ENCODE measurements at places on chromosomes 16 and 17.

GRCh38 chr17:46157443-46158062, 35.7 kb downstream of the KANSL1 start:
- no peak for DNase-seq

DNA sequence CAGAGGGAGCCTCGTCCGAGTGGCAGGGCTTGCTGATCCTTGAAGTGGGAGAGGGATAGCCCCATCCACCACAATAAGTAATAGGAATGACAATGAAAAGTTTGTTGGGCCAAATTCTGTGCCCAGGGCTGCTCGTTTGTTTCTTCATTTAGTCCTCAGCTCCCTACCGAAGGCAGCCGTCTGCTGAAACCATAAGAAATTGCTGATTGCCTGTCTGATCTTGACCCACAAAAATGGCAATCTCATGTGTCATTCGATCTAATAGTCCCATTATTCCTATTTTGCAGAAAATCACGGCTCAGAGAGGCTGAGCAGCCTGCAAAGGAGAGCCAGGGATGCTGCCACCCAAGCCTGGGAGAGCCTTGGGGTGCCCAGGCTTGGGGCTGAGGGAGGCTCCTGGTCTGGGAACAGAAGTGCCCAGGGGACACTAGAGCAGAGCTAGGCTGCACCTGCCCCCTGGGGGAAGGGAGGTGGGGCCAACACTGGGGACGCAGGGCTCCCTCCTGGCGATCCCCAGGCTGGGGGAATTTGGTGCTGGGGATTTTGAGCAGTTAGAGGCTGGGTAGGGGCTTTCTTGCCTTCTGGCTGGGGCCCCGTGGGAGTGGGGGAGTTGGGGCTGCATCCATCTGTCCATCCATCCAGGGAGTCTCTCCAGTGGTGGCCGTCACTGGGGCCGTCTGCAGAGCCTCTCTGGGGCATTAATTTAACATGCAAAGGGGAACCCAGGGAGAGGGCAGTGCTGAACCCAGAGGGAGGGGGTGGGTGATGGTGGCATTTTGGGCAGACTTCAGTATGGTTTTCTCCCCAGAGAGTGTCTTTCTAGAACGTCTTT, 53.5 kb downstream of the SOCS1 start:
- no peak for DNase-seq

GRCh38 chr17:59832883-59833379, 59.8 kb downstream of the TUBD1 start:
- DNase-seq: no peak

DNA sequence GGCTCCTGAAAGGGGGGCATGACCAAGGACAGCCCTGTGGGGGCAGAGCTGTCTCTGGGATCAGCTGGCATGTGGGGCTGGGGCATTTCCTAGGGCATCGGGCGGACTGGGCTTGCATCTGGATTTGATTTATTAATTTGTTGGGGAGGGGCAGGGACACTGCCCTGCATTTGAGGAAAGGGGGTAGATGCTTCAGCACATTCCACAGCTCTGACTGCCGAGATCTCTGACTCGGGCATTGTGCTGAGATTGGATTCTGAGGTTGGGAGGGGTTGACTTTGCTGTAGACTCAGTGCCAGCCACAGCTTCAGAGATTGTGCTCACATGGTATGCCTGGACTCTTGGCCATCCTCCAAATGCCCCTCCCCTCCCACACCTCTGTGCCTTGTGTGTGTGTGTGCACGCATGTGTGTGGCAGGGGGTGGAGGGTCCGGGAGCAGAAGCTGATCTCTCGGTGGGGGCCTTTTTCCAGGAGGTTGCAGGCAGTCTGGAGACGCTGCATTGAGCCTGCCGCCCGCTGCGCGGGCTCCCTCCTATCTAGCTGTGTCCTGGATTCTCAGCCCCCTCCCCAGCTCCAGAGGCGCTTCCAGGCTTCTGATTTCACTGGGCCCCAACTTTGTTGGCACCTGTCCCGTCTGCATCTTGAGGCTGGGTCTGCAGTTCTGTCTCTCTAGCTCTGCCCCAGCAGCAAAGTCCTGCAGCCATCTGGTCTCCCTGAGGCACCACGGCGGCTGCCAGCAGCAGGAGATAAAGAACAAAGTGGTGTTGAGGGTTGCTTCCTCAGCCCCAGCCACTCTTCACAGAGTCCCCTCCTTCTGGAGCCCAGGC, 14.9 kb downstream of the IGFBP4 start:
- no peak for DNase-seq

GRCh38 chr16:12425134-12425941, 378.3 kb downstream of the CPPED1 start:
- DNase-seq: no peak

DNA sequence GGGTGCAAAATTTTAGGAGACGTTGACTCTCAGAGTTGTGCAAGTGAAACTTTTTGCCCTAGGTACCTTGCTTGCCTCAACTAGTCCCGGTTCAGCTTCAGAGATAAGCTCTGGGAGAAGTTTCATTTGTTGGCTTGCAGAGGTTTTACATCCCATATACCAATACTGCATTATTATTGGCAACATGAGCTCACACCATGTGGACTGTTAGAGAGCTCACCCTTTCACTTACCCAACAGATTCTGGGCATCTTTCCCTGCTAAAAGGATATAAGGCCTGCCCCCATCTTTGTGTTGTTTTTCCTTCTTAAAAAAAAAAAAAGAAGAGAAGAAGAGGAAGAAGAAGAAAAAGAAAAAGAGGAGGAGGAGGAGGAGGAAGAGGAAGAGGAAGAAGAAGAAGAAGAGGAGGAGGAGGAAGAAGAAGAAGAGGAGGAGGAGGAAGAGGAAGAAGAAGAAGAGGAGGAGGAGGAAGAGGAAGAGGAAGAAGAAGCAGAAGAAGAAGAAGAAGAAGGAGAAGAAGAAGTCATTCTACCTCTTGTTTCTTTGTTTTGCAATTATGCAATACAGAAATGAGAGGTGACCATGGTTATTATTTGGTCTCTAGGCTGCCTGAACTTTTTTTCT, 292.6 kb upstream of the IRX3 start:
- DNase-seq: no peak

- no peak for DNase-seq
Observed at GRCh38 chr16:86170720-86171119, 271.8 kb downstream of the IRF8 start.

DNA sequence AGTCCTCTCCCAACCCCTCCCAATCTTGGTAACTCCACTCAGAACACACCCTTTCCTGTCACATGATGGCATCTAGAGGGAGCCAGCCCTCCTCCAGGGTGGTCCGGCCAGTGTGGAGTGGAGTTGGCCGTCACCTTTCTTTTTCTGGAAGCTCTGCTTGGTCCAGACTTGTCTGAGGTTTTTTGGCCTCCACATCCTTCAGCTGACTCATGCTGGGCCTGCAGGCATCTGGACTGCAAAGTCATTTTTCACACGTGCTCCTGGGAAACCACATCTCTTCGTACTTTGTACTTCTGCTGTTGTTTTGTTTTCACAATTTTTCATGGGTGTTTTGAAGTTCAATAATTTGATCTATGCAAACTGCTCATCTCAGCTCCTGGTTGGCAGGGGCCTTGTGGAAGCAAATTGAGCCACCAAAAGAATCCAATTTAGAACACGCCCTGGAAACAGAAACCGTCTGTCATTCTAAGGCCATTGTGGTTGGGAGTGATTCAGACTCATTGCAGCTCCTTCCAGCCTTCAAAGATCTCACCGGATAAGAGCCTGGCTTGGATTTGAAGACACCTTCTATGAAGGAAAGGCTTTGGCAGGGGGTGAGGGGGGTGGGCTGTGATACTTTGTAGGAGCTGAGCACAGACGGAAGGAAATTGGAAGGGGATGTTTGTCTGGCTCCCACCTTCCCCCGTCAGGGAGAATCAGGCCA, 42.4 kb upstream of the NF1 start:
- no peak for DNase-seq

DNA sequence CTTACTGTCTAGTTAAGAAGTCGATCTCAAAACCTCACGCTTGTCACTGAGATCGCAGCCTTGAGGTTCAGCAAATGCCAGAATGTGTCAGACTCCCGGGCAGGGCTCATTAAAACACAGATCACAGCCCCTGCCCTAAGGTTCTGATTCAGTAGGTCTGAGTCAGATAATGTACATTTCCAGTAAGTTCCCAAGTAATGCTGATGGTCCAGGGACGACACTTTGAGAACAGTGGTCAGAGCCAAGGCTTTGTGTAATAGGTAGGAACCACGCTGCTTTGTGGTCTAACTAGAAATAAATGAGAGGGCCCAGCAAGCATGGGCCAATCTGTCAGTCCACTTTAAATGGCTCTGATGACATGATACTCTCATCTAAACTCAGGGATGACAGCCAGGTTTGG, 228.6 kb downstream of the ZFHX3 start:
- DNase-seq: no peak

- no peak for DNase-seq
Observed at GRCh38 chr16:64621616-64622015, 500.2 kb downstream of the CDH11 start.

GRCh38 chr17:19308398-19308797, 54.1 kb downstream of the B9D1 start:
- DNase-seq: no peak

DNA sequence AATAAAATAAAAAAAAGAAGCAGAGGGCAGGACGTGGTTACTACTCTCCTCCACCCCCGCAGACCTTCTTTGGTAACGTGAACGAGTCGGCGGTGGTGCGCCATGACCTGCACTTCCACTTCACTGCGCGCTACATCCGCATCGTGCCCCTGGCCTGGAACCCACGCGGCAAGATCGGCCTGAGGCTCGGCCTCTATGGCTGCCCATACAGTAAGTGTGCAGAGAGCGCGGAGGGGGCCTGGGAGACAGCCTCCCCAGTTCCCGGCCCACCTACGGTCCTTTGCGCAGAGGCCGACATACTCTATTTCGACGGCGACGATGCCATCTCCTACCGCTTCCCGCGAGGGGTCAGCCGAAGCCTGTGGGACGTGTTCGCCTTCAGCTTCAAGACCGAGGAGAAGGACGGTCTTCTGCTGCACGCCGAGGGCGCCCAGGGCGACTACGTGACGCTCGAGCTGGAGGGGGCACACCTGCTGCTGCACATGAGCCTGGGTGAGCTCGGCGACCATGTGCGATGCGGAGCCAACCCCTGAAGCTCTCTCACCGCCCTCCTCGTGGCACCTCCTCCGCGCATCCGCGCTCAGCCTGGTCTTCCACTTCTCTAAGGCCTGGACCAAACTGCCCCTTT, 2.7 kb downstream of the CNTNAP1 start:
- no peak for DNase-seq

GRCh38 chr16:66457888-66458287, 30.8 kb downstream of the BEAN1 start:
- DNase-seq: no peak

- no peak for DNase-seq
Observed at GRCh38 chr17:57370619-57371018, 114.3 kb downstream of the MSI2 start.

DNA sequence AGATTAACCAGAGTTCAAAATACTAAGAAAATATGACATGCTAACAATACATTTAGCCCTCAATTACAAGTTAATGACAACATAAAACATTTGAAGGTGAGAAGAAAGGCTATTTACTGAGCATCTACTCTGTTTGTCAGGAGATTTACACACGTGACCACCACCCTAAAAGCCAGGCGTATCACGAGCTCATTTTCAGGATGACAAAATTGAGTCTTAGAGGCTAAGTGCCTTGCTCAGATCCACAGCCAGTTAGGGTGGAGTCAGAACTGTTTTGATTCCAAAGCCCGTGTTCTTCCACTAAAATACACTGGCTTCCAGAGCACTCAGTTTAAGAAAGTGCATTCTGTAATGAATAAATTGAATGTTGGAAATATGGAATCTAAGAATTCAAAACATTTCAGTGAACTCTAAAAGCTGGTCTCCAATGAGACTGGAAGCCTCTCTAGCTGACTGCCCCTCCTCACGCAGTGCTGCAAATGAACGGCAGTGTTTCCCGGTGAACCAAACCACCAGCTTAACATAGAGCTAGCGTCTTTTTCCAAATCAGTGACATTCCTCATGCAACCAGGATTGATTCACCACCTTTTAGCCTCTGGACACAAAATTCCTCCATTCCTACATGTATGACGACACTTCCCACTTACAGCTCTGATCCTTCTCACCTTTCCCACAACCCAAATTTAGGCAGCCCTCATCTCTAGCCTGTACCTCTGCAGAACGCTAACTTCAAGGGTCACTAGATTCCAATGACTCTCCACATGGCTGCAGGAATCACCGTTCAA, 5.9 kb downstream of the ZDHHC7 start:
- DNase-seq: no peak

GRCh38 chr16:35186045-35186759, 1726.8 kb downstream of the TP53TG3F start:
- no peak for DNase-seq

DNA sequence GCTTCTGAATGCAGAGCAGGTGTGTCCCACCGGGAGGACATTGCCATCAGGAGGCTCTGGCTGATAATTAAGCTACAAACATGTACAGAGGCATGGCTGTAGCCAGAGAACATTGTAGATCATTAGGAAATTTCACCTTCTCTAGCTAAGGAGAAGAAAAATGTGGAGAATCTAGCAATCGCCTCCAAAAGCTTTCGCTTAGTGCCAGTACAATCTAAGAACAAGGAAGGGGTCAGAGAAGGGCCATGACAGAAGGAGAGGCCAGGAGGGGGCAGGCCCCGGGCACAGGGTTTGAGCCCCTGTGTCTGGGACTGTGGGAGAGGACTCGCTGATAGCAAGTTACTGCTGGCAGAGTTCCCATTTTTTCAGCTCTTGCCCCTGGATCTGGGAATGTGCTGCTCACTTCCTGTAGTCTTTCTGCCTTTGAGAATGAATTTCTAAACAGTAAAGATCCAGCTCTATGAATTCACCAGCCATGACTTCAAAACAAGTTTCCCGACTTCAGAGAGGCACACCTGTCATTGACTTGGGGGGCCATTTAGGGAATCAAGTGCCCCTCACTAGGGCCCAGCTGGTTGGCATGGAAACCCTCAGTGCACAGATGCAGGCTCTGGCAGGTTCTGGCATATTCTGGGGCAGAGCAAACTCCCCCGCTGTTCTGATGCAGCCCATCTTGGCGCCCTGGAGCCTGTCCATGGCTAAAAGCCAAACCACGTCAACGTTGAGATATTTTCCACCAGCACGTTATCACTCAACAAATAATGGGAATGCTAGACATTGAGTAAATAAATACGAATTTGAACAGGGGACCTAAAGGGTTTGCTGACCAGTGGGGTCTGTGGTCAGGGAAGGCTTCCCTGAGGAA, 59.5 kb upstream of the CACNG4 start:
- no peak for DNase-seq

GRCh38 chr17:4584101-4584916, at the start of gene SMTNL2:
TSS of gene SMTNL2 (plus strand) at chr17:4584529. CDS start at chr17:4584606, 77 bp downstream.
- peak; percentile 37 for DNase-seq

GRCh38 chr17:3539881-3540540, 17.6 kb downstream of the TRPV3 start:
- DNase-seq: no peak

- peak; percentile 21 for DNase-seq
Observed at GRCh38 chr16:53502331-53503269, at the start of gene AKTIP. TSS of gene AKTIP (minus strand) at chr16:53503209. CDS start at chr16:53500259, 2,950 bp downstream.

DNA sequence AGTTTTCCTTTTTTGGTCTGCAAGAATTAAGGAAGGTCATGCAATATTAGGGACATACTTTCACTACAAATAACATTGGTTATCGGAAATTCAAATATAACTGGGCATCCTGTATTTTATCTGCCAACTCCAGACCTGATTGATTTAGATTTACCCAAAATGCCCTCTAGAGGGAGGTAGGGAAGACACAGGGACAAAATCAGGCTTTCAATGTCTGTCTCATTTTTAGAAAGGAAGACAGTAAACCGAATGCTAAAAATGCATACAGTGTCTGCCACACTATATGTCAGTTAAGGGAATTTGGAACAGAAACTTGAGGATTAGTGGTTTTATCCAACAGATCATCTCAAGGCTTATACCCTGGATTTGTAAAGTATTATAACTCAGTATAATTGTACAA, 161.7 kb upstream of the SOX9 start:
- no peak for DNase-seq

- DNase-seq: no peak
Observed at GRCh38 chr17:74637926-74638325, 14.4 kb upstream of the CD300E start.

GRCh38 chr17:42389135-42389417, 834 bp upstream of the STAT3 start:
- DNase-seq: no peak

Data from stimulated activated CD4-positive, alpha-beta T cell treated with anti-CD3 and anti-CD28 coated beads, Interleukin-1b, Interleukin-23, amount 100 ng/mL, for 4 hours (primary cell).